Kidney (tissue), 22 donors: ENCODE measurements at places on chromosomes 12 and 14. TPM values are rescaled to one million over a fixed set of nuclear protein-coding genes. Genes with fewer than 3 reads are reported as not detected.

GRCh38 chr14:101665478-101666078, 95.9 kb upstream of the PPP2R5C start:
- no peak overlapping the region for H3K4me3 ChIP-seq
- H3K36me3 ChIP-seq, result no peaks in the 10 kb centered on the region
- H3K27me3 ChIP-seq, result no peaks in the 10 kb centered on the region
- H3K27ac ChIP-seq, result no peak overlapping the region
- peak; percentile 38 for DNase-seq
- no peaks in the 10 kb centered on the region for H3K4me1 ChIP-seq

Gene CLMN
- polyA plus RNA-seq, result 33.1 TPM

DNA sequence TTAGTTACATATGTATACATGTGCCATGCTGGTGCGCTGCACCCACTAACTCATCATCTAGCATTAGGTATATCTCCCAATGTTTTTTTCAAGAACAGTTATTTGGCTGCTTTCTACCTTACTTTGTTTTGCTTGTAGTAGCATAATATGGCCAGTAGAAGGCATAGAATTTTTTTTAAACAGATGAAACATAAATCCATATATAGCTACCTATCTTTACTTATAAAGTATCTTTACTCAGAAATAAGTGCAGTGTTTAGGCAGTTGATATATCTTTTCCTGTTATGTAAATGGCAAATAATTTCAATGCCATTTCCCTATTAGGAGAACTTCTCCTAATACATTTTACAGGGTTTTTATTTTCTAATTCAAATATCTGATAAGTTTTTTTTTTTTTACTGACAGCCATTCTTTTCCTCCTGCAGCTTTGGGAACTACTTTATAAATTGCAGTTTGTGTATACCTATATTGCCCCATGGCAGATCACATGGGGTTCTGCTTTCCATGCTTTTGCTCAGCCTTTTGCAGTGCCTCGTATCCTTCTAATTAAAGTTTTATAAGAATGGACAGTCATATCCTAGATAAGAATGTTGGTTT, 143.1 kb downstream of the PCNX1 start:
- no peak overlapping the region for H3K4me3 ChIP-seq
- H3K27me3 ChIP-seq, result no peaks in the 10 kb centered on the region
- no peaks in the 10 kb centered on the region for H3K4me1 ChIP-seq
- H3K36me3 ChIP-seq, result peaks cover 6% of the 10 kb centered on the region
- no peak overlapping the region for H3K27ac ChIP-seq

DNA sequence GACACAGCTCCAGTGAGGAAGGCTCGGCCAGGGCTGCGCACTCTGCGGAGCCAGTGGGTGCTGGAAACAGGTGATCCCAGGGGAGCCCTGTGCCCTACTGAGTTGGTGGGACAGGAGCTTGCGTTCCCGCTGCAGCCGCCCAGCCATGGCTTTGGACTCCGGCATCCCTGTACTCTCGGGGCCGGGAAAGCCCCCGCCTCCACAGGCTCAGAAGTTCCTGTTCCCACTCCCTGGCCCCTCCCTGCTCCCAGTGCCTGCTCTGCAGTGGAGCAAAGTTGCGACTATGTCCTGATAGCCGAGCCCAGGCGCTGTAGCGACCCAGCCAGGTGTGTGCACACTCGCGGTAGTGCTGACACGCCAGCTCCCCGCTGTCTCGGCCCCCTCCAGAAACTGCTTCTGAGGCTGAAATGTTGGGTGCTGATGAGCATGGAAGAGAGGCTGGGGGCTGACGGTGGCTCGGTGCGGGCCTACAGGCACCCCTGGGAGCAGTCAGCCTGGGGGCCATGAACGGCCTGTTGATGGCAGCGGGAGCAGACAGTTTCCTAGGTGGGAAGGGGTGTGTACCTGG, 344.6 kb upstream of the MGAT4C start:
- no peak overlapping the region for H3K4me3 ChIP-seq
- no peaks in the 10 kb centered on the region for H3K4me1 ChIP-seq
- H3K27me3 ChIP-seq, result no peaks in the 10 kb centered on the region
- H3K27ac ChIP-seq, result no peak overlapping the region

- no peaks in the 10 kb centered on the region for H3K27me3 ChIP-seq
- peaks cover 13% of the 10 kb centered on the region for H3K36me3 ChIP-seq
- no peak overlapping the region for H3K4me3 ChIP-seq
- H3K4me1 ChIP-seq, result no peaks in the 10 kb centered on the region
- no peak overlapping the region for H3K27ac ChIP-seq
Observed at GRCh38 chr14:75030147-75030546, 21.1 kb downstream of the MLH3 start.

GRCh38 chr12:83958997-83959396, 953.6 kb downstream of the SLC6A15 start:
- no peaks in the 10 kb centered on the region for H3K36me3 ChIP-seq
- H3K4me1 ChIP-seq, result no peaks in the 10 kb centered on the region
- no peak overlapping the region for H3K27ac ChIP-seq
- no peak for DNase-seq
- no peak overlapping the region for H3K4me3 ChIP-seq

GRCh38 chr12:116863275-116863767, 17.9 kb downstream of the HRK start:
- H3K4me1 ChIP-seq, result peaks cover 2% of the 10 kb centered on the region
- no peaks in the 10 kb centered on the region for H3K27me3 ChIP-seq
- no peak for DNase-seq
- H3K27ac ChIP-seq, result no peak overlapping the region
- no peak overlapping the region for H3K4me3 ChIP-seq
- H3K36me3 ChIP-seq, result no peaks in the 10 kb centered on the region

DNA sequence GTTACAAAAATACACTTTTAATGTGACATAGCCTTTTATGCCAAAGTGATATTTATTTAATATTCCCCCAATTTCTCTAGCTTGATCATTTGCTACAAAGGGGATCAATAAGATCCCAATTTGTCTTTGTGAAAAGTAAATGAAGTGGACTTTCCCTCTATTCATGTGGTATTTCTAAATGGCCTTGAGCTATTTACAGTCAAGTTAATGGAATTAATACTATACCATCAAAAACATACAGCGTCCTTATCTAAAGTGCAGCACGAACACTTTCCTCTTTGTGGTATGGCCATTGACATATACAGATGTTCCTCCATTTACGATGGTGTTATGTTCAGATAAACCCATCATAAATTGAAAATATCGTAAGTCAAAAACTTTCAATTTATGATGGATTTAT, 23.2 kb downstream of the CFL2 start:
- no peaks in the 10 kb centered on the region for H3K27me3 ChIP-seq
- no peaks in the 10 kb centered on the region for H3K36me3 ChIP-seq
- H3K27ac ChIP-seq, result no peak overlapping the region
- no peak for DNase-seq

Gene KRT77
- not detected for polyA plus RNA-seq

Gene KRT75
- polyA plus RNA-seq, result not detected

Gene SLC5A8
- 2.7 TPM for polyA plus RNA-seq

- no peaks in the 10 kb centered on the region for H3K4me1 ChIP-seq
- H3K4me3 ChIP-seq, result no peak overlapping the region
- H3K36me3 ChIP-seq, result no peaks in the 10 kb centered on the region
Observed at GRCh38 chr12:89678225-89678624, 30.4 kb downstream of the ATP2B1 start.

DNA sequence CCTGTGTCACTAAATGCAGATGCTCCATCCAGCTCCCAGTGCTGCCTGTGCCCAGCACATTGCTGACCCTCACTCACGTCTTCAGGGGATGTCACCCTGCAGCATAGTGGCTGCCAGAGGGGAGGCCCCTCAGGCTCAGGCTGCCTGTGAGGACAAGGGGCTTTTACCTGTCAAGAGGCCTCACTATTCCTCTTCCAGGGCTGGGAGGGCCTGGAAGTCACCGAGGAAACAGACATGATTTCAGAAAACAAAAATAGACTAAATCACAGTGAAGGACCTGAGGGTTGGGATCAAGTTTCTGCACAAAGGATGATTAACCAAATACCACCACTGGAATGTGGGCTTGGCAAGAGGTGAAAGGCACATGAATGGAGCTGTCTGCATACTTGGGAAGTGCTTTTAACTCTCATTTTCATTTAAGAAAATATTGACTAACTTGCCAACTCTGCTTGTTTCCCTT, 1202.3 kb downstream of the BCL11B start:
- peak overlapping the region; percentile 76 for H3K27ac ChIP-seq
- H3K4me1 ChIP-seq, result peaks cover 4% of the 10 kb centered on the region
- H3K4me3 ChIP-seq, result no peak overlapping the region
- H3K27me3 ChIP-seq, result no peaks in the 10 kb centered on the region
- H3K36me3 ChIP-seq, result no peaks in the 10 kb centered on the region
- peak; percentile 88 for DNase-seq

Gene BCL11B
- polyA plus RNA-seq, result 0.13 TPM

GRCh38 chr14:58724702-58725101, 86.9 kb downstream of the DACT1 start:
- no peak overlapping the region for H3K4me3 ChIP-seq
- no peaks in the 10 kb centered on the region for H3K4me1 ChIP-seq
- H3K27ac ChIP-seq, result no peak overlapping the region

Gene PCED1B
- polyA plus RNA-seq, result 2.8 TPM

Gene SRRM4
- 0.17 TPM for polyA plus RNA-seq

Gene RNASE3
- not detected for polyA plus RNA-seq

DNA sequence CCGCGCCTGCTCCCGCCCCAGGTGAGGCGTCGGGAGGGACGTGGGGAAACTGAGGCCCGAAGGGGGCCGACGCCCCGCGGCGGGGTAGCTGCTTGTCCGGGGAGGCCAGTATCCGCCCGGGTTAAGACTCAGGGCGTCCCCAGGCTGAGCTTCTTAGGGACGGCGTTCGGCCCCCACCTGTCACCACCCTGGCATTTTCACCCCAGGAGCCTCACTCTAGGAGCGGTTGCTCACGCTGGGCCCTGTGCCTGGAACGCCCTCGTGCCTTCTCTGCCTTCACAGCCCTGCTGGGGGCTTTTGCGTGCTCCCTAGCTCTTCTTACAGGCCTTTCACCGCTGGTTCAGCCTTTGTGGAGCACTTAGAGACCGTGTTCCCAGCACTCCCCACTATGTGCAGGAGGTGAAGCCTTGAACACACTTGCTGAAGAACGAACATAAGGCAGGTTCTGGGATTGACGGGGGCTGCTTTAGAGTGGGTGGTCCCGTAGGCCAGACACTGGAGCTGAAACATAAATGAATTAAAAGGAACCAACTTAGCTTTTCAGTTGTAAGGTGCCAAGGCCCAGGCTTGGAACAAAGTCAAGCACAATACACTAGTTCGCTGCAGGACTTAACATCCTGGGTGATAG, 601 bp downstream of the ZNF839 start:
- H3K27ac ChIP-seq, result peak overlapping the region; percentile 73
- no peaks in the 10 kb centered on the region for H3K36me3 ChIP-seq
- peak overlapping the region; percentile 73 for H3K4me3 ChIP-seq

DNA sequence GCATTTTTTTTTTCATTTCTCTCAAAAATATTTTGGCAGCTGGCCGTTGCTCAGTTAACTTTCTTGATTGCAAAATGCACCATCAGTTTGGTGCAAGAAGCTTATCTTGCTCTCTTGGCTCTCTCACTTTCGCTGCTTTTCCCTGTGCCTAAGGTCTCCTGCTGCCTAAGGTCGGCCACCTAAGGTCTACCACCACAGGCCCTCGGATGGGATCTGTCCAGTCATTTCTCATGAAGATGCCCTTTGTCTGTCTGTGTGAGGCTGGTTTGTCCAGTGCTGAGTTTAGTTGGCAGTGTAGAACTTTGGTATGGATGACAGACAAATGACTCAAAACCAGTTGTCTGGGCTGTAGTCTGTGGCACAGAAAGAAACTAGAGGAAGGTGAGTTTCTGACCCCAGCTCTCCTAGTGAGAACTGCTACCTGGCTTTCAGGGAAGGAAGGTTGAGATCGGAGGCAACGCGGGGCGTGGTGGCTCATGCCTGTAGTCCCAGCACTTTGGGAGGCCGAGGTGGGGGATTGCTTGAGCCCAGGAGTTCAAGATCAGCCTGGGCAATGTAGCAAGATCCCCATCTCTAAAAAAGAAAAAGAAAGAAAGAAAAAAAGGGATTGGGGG, 2.6 kb downstream of the MLXIP start:
- H3K27me3 ChIP-seq, result no peaks in the 10 kb centered on the region
- peaks cover 31% of the 10 kb centered on the region for H3K4me1 ChIP-seq
- DNase-seq, result no peak
- peak overlapping the region; percentile 94 for H3K4me3 ChIP-seq
- no peaks in the 10 kb centered on the region for H3K36me3 ChIP-seq
- H3K27ac ChIP-seq, result peak overlapping the region; percentile 7

Gene NANOG
- not detected for polyA plus RNA-seq

- H3K36me3 ChIP-seq, result no peaks in the 10 kb centered on the region
- H3K4me1 ChIP-seq, result peaks cover 3% of the 10 kb centered on the region
- DNase-seq, result no peak
- H3K27me3 ChIP-seq, result no peaks in the 10 kb centered on the region
- H3K27ac ChIP-seq, result no peak overlapping the region
Observed at GRCh38 chr14:75549169-75549568, 26.9 kb downstream of the BATF start.

Gene RCOR1
- 4.9 TPM for polyA plus RNA-seq

Gene SLC38A6
- 21.9 TPM for polyA plus RNA-seq

Gene KRT73
- not detected for polyA plus RNA-seq

DNA sequence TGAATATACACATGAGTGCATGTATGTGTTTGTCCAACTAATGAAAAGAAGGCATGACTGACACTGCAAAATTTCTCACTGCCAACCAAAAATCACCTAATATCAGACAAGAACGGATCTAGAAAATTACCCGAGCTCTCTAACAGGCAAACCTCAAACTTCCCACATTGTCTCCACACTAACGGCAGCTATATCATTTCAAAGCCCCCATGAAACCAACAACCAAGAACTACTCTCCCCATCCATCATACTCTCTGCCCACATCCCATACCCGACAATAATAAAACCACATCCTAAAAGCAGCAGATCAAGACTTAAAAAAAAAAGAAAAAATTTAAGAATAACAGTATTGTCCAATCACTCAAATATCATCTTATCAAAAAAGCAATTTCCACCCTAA, 227.1 kb downstream of the CEP128 start:
- no peak overlapping the region for H3K27ac ChIP-seq
- no peak for DNase-seq
- H3K4me3 ChIP-seq, result no peak overlapping the region
- no peaks in the 10 kb centered on the region for H3K36me3 ChIP-seq
- no peaks in the 10 kb centered on the region for H3K4me1 ChIP-seq

GRCh38 chr12:132154341-132154761, 10.1 kb downstream of the NOC4L start:
- peak overlapping the region; percentile 43 for H3K4me3 ChIP-seq
- peak; percentile 42 for DNase-seq
- H3K27me3 ChIP-seq, result peaks cover 9% of the 10 kb centered on the region
- peaks cover 13% of the 10 kb centered on the region for H3K36me3 ChIP-seq
- H3K4me1 ChIP-seq, result no peaks in the 10 kb centered on the region

DNA sequence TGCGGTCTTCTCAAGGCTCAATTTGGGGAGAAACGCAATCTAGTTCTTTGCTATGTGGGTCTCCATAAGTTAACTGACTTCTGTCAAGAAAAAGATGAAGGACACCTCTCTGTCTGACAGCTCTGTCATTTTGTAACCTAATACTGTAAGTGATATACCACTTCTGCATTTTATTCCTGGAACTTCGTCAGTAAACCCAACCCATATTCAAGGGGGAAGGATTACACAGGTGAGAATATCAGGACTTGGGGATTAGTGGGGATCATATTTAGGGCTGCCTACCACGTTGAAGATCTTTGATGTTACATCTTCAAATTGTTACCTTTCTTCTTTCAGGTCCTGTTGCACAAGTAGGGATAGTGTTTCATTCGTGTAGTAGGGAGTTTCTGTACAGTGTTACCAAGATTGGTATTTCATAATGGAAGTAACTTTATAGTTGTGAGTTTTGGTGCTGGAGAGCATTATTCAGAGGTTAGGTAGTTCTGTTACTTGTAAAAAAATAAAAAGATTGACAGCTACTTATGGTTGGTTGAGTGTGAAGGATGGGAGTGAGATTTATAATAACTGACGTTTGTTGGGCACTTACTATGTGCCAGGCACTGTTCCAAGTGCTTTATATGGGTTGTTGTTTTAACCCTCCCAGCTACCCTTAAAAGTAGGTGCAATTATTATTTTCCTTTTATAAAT, 1.6 kb downstream of the TMEM260 start:
- H3K27ac ChIP-seq, result no peak overlapping the region
- H3K4me1 ChIP-seq, result peaks cover 6% of the 10 kb centered on the region
- peaks cover 2% of the 10 kb centered on the region for H3K36me3 ChIP-seq
- no peaks in the 10 kb centered on the region for H3K27me3 ChIP-seq

Gene RND1
- polyA plus RNA-seq, result 2.2 TPM

Gene TEDC1
- polyA plus RNA-seq, result 6.9 TPM
